Activated T-cell treated with anti-CD3 and anti-CD28 coated beads for 24 hours (primary cell): ENCODE measurements at places on chromosomes 5 and 9.

- DNase-seq: no peak
Observed at GRCh38 chr9:37949576-37949975, 45.6 kb upstream of the SLC25A51 start.

GRCh38 chr5:96300976-96301375 is 132.1 kb downstream of the PCSK1 start:
- DNase-seq: no peak

DNA sequence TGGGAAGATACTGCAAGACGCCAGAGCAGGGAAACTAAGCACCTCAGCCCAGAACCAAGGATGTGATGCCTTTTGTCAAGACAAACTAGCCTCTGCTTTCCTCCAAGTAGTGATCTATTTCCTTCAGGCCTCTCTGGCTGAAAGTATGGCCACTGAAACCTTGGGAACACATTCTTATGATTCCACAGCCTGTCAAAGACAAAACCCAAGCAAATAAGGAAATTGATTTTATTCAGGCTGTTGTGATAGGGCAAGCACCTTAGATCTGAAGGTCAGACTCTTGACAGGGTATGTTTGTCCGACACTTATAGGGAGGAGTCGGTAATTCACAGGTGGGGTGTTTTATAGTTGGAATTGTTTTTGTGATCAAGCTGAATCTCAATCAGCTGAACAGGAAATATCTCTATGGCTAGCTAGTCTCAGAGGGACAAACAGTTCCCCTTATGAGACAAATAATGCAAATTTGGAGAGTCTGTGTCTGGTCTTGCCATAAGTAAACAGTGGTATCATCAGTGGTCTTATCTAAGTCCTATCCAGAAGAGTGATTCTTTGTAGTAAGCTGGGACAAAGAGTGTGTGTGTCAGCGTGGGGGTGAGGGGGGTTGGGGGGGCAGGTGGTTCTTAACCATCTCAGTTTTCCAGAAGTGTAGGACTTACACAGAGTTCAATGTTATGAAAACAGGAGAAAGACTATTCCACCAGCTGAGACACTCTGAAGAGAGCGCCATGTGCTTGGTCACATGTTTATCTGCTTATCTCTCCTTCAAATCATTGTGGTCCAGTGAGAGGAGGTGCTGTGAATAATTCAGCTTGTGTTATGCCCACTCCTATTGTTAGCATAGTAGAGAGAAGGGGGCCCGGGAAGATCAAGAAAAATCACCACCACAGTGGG is 6.7 kb upstream of the ZCCHC10 start:
- no peak for DNase-seq

DNA sequence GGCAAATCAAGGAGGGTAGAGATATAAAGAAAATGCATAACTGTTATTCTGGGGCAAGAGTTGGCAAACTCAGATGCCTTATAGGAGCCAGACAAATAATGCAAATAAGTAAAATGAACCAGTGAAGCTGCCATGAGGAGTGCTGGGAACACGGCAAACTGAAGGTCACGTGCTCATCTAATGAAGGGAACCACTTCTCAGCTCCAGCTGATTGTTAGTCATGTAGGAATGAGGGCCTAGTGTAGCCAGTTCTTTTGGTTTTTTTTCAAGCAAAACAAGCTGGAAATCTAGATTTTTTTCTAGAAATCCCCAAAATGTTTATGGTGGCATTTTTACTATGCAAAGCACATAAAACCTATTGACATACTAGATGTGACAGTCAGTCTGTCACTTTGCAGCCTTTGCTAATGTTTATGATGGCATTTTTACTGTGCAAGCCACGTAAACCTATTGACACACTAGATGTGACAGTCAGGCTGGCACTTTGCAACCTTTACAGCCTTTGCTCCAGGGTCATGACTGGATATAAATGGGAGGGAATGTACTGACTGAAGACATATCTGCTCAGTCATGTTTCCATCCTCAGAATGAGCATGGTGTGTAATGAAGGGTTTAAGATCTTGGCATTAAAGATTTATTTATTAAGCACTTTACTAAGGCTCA is 39.4 kb downstream of the RUSC2 start:
- DNase-seq: no peak

- no peak for DNase-seq
Observed at GRCh38 chr5:178642351-178642909, 15.6 kb upstream of the CLK4 start.

GRCh38 chr5:125750147-125750860 is 672.9 kb upstream of the GRAMD2B start:
- DNase-seq: no peak

DNA sequence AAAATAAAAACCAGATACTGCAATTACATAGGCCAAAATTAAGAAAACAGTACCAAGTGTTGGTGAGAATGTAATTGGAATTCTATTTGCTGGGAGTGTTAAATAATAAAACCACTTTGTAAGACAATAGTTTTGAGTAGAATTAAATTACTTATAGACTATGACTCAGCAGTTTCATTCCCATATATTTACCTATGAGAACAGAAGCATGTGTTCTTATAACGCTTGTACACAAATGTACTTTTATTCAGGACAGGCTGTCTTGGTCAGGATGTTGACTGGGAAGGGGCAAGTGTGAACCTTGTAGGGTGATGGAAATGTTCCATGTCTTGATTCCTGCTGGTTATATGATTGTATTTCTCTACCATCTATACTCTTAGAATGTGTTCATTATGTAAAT is 56.3 kb downstream of the ERBIN start:
- DNase-seq: no peak

DNA sequence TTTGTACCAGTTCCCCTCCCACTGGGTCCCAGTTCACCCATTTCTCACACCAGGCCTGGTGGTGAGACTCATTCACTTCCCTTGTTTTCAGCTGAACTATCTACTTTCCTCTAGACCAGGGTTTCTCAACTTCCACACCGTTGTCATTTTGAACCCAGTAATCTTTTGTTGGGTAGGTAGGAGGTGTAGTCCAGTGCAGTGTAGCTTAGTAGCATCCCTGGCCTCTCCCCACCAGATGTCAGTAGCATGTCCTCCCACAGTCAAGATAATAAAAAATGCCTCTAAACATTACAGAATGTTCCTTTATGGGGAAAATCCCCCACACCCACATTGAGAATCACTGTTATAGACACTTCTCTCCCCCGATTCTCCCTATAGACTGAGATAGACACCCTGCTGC is 299.1 kb downstream of the EPB41L4A start:
- DNase-seq: no peak

DNA sequence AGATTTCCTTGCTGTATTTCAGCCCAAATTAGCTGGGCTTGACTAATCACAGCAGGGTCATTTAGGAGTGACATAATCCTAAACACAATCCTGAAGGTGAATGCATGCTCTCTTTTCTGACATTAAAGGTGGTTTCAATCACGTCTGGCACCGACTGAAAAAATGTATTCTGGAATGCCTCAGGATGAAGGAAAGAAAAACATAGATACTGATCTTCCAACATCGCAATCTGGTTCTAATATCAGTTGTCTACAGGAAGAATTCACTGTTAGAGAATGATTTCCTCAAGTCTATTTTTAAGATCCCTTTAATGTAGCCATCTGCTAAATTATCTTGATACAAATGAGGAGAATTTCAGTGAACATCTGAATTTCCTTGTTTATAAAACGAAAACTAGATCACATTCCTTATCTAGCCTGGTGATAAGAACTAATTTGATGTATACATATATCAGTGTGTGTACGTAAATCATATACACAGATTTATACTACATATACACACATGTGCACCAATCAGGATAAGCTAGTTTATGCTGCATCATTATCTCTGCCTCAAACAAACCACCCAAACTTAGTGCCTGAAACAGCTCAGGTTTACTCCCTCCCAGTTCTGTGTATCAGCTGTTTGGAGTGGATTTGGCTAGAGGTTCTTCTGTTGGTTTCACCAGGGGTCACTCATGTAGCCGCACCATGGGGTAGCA is 31.3 kb upstream of the TAS2R1 start:
- DNase-seq: no peak

GRCh38 chr9:124450931-124451661 is 845 bp downstream of the ADGRD2 start:
- no peak for DNase-seq

DNA sequence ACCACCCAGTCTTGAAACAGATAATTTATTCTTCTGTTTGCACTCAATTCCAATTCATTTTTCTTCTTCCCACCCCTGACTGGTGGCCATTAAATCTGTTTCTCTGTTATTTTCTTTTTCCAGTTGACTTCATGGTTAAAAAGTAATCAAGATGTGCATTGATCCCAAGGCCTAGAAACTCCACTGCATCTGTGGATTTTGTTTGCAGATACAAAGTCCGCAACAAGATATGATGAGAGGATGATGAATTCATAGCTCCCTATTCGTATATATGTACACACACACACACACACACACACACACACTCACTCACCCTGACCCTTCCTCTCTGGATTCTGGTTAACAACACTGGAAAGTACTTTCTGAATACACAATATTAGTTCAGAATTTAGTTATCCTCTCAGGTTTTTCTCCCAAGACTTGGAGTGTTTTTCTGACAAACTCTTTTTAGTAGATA is 52.4 kb downstream of the CD180 start:
- DNase-seq: no peak

DNA sequence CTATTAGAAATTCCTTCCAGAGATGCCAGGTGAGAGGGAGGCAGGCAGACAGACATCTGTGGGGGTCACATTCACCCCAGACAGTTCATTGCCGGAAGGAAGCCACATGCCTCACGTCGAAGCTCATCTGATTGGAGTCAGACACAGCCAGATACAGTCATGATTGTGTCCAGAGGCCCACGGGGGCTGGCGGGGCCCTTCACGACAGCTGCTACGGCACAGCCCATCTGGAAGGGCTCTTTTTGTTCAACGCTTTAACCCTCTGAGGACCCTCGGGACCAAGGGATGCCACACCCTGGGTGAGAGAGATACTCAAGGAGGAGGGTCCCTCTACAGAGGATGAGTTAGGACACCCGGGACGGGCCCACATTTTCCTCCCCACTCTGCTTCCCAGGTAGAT is 31.9 kb upstream of the GABRP start:
- DNase-seq: no peak

DNA sequence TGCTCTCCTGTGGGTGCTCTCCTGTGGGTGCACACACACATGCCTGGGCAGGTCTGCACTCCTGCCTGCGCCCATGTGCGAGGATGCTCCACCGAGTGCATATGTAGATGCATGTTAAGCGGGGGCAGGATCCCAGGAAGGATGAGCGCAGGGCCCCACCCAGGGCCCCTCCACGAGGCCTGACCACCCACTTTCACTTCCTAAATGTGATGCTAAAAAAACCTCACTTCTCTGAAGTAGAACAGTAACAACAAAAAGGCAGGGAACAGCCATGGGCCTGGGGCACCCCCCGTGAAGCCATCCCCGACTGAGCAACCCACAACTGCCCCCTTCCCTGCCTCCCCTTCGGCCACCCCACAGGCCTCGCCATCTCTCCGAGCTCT is 48.2 kb upstream of the SARDH start:
- no peak for DNase-seq

GRCh38 chr9:102237520-102237919 is 499.1 kb upstream of the GRIN3A start:
- no peak for DNase-seq

DNA sequence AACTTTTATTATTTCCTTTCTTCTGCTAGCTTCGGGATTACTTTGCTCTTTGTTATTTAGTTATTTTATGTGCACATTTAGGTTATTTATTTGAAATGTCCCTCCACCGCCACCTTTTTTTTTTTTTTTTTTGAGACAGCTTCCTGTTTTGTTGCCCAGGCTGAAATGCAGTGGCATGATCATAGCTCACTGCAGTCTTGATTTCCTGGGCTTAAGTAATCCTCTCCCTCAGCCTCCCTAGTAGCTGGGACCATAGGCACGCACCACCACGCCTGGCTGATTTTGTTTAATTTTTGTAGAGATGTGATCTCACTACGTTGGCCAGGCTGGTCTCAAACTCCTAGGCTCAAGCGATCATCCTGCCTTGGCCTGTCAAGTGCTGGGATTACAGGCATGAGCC is 38.5 kb downstream of the RIC1 start:
- DNase-seq: no peak

DNA sequence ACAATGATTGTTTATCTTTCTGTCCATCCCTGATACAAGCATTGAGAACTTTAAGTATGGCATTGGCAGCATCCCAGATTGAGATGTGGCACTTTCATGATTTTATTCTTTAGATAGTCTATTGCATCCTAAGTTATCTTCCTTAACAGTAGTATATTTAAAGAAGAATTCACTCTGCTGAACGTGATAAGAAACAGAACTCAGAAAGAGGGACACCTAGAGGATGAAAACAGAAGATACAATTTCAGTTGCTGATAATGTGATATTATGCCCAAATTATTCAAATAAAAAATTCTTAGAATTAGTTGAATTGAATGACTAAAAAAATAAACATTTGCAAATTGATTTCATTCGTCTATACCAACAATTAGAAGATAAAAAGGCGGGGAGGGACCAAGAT is 218.1 kb upstream of the DMRTA1 start:
- DNase-seq: no peak

- no peak for DNase-seq
Observed at GRCh38 chr5:125451622-125452021, 705.2 kb upstream of the ZNF608 start.

DNA sequence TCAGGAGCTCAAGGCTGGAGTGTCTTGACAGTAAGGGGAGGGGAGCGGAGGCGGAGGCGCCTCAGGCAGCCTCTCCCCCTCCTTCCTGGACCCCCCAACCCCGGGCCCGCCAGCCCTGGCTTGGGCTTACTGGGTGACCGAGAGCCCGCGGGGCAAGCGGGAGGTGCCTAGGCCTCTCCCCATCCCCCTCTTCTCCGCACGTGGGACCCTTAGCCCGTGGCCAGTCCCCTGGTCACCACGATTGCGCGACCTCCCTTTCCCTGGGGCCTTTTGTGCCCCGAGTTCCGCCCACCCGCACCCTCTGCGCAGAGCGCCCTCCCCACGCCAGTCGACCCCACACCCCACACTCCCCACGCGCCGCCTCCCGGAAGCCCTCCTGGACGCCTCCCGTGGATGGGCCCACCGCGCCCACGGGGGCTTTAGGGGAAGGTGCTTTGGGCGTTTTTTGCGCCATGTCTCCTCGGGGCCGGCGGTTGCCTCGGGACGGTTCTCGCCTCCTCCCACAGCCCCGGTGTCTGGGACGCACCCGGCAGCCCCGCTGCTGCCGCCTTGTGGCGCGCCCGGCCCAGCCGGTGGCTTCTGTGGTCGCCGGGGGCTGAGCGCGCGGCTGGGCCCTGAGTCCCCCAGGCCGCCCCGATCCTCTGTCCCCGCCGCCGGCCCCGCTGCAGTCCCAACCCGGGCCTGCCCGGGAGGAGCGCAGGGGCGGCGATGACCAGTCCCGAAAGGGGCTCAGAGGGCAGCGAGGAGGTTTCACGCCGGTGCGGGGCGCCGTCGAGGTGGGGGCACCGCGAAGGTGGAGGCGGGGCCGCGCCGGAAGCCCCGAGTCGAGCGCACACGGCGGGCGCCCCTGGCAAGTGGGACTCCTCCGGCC is 3.2 kb downstream of the TOR4A start:
- no peak for DNase-seq

DNA sequence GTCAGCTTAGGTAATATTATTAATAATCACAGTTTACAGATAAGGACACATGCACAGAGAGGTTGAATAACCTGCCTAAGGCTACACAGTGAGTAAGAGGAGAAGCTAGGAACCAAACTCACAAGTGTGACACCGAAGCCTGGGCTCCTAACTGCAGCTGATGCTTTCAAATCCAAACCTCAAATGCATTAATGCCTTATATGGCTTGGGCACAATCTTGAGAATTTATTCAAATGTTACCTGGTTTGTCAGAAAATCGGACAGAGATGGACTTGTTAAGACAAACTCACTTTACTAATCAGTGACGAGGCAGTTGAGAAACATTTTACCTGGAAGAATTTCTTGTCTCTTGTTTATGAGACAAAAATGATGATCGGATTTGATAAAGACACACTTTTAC is 54.7 kb downstream of the DAP start:
- DNase-seq: no peak

GRCh38 chr9:136004712-136005111 is 43.5 kb upstream of the UBAC1 start:
- DNase-seq: no peak
